ENCODE measurements at places on chromosomes 1 and 21.

GRCh38 chr21:18007121-18007520 lies 188.0 kb upstream of the C21orf91 start:
- peak; percentile 69 for DNase-seq

- no peak for DNase-seq
These were observed 127.9 kb downstream of the PTPRU start for GRCh38 chr1:29364101-29364678.

GRCh38 chr1:63601061-63601460 lies 7.8 kb downstream of the PGM1 start:
- no peak for DNase-seq

- DNase-seq, result no peak
These were observed 27.4 kb upstream of the PWP2 start for GRCh38 chr21:44079846-44080245.

DNA sequence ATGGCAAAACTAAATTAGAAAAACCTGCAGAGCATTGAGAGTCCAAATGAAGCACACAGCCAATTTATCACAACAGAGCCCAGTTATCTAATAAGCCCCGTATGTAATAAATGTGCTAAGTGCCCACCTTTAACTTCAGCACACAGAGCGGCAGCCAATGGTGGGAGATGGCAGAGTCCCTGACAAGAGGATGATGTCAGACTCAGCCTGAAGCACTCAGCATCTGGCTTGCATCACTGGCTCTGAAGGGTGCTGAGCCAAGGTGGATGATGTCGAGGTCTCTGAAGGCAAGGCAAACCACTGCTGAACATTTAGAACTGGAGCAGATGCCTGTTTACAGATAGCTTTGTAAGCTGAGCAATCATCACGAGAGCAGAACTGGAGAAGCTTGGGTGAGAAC lies 118.3 kb downstream of the NUF2 start:
- DNase-seq, result peak; percentile 20

DNA sequence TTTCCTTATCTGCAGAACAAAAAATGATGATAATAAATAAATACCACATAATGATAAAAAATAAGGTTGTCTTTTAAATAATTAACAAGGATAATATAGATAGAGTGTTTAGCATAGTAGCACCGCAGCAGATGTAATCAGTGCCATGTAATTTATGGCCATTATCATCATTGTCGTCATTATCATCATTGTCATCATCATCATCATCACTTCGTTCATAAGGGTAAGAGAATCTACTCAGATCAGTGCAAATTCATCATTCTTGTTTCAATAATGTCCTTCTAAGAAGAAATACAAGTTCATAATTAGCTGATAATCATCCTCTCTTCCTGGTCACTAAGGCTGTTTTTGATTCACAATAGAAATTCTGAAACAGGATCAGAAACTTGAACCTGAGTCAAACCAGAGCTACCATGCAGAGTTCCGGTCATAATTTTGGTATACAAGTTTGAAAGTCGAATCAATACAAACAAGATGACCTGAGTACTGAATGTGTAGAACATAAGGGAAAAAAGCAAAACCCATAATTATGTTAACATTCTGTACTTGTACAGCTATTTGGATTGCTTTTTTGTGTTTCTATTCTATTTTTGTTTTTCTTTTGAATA lies 172.0 kb downstream of the LRRC40 start:
- no peak for DNase-seq

- peak; percentile 78 for DNase-seq
These were observed 477.2 kb upstream of the CAMK1G start for GRCh38 chr1:209106237-209106741.

DNA sequence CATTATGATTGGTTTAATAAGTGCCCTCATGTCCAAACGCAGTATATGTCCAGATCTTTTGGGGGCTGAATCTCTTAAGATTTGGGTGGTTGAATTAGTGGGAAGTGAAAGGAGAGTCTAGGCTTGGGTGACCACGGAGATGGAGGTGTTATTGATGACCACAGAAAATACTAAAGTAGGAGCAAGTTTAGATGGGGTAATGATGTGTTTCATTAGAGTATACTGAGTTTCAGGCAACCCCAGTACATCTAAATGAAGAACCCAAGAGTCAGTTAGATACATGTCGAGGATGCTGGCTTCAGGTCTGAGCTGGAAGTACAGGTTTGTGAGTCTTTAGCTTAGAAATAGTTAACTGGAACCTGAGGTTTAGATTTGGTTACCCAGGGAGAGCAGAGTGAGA lies 6.5 kb upstream of the ZZZ3 start:
- no peak for DNase-seq

- DNase-seq, result no peak
These were observed 2.3 kb downstream of the MAGI3 start for GRCh38 chr1:113392541-113393128.

DNA sequence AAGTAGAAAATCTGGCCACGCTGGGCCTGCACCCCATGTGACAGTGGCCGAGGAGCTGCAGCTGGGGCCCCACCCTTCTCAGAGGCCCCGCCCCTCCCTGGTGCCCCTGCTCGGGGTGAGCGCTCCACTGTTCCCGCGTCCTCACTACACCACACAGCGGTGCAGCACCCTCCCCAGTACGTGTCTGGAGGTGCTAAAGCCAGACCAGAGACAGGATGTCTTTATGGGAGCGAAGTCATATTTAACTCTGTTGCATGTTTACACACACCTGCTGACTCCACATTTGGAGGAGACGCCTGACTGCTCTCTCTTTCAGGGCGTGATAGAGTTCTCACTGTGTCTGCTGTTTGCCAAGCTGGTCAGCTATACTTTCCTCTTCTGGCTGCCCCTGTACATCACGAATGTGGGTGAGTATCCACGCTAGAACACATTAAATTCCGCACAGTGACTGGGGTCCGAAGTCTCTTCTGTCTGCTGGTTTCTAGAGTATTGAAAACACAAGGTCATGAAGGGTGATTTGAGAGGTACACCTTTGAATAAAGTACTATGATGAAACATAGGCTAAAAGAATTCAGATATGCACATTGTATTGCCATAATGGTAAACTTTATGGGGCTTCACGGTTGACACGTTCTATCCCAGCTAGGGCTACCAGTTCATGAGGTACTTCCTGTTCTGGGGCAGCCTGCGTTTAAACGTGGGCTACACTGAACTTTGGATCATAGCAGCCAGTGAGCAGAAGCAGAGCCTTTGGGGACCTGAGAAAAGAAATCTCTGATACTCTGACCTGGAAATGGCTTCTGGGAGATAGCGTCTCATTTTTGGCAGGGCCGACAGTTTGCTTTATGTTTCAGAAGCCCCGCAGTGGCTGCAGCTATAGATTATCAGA lies 48.4 kb downstream of the SLC37A1 start:
- peak; percentile 93 for DNase-seq

DNA sequence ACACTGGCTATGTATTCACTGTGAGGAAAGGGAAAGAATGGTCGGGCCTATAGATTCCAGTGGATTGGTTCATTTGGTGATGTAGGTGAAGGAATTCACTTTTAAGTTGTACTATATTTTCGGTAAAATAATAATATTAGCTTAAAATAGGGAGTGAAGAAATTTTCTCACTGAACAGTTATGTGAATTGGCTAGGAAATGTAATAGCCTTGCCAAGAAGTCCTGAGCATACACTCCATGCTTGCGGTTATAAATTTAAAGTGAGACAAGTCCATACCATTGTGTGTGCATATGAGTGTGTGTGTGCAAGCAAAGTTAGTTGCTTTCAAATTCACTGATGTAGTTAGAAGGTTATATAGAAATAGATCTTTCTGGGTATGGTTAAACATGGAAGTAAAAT lies 1651.0 kb downstream of the NCAM2 start:
- DNase-seq, result no peak

- DNase-seq, result no peak
These were observed 301.2 kb downstream of the DUSP10 start for GRCh38 chr1:221440658-221441057.

- no peak for DNase-seq
These were observed 275.9 kb upstream of the C1orf105 start for GRCh38 chr1:172144445-172145061.

- DNase-seq, result no peak
These were observed 21.6 kb upstream of the TRAF5 start for GRCh38 chr1:211305044-211305443.

DNA sequence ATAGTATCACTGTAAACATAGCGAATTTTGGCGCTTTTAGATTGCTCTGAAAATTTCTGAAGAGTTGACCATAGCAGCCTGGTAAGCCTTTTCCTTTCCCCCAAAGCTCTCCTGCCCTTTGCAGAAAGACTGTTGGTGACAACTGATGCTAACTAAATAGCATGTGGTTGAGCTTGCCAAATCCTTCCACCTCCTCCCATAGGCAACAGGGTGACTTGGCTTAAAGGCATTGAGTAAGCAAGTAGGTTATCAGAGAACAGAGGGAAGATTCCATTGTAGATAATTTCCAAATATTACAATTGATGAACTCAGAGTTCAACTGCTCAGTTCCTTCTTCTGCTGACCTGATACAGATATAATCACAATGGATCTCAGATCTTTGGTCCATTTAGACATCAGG lies 19.9 kb upstream of the HMGCL start:
- DNase-seq, result no peak

DNA sequence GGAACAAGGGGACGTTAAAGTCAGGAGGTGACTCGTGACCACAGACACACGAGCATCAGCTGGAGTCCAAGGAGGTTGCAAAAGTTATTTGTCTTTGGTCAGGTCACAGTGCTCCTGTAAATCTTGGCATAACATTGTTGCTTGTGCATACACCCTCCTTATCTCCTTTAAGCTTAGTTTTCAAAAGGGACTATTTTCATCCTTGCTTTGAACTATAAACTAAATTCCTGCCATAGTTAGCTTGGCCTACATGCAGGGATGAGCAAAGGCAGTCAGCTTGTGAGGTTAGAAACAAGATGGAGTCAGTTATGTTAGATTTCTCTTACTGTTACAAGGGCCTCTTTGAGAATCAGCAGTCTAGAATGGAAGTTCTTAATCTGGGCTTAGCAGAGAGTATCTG lies 28.0 kb upstream of the FASLG start:
- DNase-seq, result no peak

DNA sequence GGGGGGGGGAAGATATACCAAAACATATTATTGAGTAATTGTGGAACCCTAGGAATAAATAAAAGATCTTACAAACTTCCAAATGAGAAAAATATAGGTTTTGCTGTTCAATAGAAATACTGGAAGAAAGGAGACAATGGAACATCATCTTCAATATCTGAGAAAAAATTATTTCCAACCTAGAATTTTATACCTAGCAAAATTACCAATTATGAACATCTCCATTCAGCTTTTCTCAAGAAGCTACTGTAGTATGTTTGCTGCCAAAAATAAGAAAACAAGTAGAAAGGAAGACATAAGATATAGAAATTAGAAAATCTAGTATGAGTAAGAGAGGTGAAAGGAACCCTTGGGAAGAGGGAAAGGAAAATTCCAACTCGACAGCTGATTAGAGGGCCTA lies 84.0 kb downstream of the GPR52 start:
- no peak for DNase-seq

- DNase-seq, result no peak
These were observed 7.7 kb downstream of the C1orf226 start for GRCh38 chr1:162389021-162389818.

DNA sequence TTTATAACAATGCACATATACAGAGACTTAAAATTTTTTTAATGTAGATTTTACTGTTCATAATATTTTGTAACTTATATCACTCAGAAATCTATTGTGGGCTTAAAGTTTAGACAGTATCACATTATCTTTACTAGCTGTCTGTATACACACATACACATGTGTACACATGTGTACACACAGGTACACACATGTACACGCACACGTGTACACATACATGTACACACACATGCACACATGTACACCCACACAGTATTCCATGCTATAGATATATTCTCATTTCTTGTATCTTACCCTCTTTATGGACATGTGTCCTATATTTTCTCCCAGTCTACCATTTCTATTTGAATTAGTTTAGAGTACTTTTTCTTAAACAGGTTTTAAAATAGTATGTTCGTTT lies 123.3 kb downstream of the USP25 start:
- no peak for DNase-seq

- no peak for DNase-seq
These were observed 1.4 kb downstream of the PEA15 start for GRCh38 chr1:160206421-160207117.

- peak; percentile 58 for DNase-seq
These were observed 771 bp downstream of the EIF4G3 start for GRCh38 chr1:21175670-21176581.

GRCh38 chr21:28068455-28069358 lies 924.0 kb downstream of the LTN1 start:
- no peak for DNase-seq

DNA sequence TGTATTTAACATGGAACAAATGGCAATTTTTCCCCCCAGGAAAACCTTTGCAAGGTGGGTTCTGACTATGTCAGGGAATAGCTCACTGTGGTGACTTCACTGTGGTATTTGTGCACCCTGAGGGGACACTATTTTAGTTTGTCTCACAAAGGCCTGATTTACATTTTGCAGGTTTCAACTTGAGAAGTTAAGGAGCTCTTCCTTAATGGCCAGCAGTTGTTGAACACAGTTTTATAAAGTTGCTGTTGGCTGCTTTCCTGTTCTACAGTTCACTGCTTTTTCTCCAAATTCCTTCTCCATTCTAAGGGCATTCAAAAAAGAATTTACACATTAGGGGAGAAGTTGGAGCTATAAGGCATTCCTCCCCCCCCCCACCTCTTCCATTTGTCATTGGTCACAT lies 4.6 kb downstream of the LAMC1 start:
- no peak for DNase-seq

GRCh38 chr1:80769208-80769750 lies 1031.5 kb upstream of the ADGRL2 start:
- no peak for DNase-seq

- no peak for DNase-seq
These were observed 926 bp upstream of the DFFA start for GRCh38 chr1:10473145-10473765.

GRCh38 chr1:18955441-18956192 lies 859 bp downstream of the IFFO2 start:
- DNase-seq, result peak; percentile 64

DNA sequence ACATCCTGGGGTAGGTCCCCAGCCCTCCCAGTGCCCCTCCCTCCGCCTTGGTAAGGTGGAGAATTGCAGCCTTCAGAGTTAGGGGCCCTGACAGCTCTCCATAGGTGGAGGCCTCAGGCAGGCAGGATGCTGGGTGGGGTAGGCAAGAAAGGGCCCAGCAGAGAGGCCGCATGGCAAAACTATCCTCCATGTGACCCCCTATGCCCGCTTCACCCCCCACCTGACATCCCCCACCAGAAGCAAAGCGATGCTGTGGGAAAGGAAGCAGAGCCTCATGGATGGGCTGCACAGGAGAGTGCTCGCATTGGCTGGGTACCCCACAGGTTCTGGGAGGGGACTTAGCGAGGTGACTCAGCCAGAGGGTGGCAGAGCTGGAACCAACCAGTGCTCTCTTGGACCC lies 1.6 kb downstream of the S100A9 start:
- no peak for DNase-seq

GRCh38 chr1:233255145-233255544 lies 40.4 kb downstream of the PCNX2 start:
- DNase-seq, result no peak
